ELF-1 (cell line): ENCODE measurements at places on chromosomes 13 and 19.

GRCh38 chr19:11096210-11096841 lies 7.1 kb downstream of the LDLR start:
- DNase-seq = no peak

DNA sequence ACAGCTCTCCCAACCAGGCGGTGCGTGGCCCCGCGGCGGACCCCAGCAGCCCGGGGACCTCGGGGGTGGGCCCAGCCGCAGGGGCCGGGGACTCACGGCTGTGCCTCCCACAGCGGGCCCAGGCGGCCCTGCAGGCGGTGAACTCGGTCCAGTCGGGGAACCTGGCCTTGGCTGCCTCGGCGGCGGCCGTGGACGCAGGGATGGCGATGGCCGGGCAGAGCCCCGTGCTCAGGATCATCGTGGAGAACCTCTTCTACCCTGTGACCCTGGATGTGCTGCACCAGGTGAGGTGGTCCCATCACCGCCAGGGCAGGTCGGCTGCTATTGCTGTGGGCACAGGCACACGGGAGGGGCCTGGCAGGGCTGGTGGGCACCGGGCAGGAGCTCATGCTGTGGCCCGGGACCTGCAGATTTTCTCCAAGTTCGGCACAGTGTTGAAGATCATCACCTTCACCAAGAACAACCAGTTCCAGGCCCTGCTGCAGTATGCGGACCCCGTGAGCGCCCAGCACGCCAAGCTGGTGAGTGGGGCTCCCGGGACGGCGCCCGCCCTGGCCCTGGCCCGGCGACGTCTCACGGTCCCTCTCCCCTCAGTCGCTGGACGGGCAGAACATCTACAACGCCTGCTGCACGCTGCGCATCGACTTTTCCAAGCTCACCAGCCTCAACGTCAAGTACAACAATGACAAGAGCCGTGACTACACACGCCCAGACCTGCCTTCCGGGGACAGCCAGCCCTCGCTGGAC lies 7.3 kb downstream of the PTBP1 start:
- DNase-seq = no peak

- DNase-seq = no peak
Measured at GRCh38 chr13:77846173-77846572, 72.5 kb downstream of the EDNRB start.

DNA sequence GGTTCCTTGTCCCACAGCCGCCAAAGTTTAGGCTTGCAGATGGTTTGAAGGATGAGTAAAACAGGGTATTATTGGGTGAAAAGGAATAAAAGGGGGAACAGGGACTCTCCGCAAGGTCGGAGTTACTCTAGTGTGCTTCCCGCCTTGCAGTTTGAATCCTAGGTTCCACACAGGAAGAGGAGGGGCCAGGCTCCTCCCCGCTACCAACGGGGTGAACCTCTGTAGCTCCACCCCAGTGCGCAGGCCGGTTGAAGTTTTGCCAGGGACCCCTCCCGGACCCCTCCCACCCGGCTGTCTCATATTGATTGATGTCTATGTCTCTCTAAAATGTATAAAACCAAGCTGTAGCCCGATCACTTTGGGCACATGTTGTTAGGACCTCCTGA lies 11.6 kb upstream of the GTF2F2 start:
- DNase-seq = no peak

GRCh38 chr13:100209857-100210825 lies 121.2 kb downstream of the PCCA start:
- DNase-seq = no peak

DNA sequence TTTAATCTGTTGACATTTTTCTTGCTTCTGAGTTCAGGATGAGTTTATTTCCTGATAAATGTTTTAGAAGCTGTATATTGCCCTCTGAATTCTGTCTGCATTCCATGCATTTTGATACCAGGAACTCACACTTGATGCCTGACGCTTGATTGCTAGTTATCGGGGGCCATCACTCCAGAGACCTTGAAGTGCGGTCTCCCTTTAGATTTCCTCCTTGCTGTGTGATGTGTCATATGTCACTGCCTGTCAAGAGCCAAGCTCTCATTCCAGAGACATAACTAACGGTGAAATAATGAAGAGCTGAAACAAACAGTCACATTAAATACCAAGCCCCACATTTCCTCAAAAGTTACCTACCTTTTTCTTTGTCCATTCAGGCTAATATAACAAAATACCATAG lies 155.5 kb downstream of the TNFSF13B start:
- no peak for DNase-seq

GRCh38 chr19:53853707-53854106 lies 14.0 kb upstream of the MYADM start:
- no peak for DNase-seq

DNA sequence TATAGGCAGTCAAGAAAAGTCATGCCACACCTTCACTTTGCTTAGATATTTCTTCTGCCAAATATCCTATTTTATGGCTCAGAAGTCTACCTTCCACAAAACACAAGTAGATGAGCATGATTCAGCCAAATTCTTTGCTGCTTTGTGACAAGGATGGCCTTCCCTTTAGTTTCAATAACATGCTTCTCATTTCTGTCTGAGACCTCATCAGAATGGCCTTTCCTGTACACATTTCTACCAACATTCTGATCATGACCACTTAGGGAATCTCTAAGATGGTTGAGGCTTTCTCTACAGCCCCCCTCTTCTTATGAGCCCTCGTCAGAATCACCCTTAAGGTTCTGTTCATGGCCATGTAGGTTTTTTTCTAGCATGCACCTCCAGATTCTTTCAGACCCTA lies 96.2 kb downstream of the COL4A2 start:
- DNase-seq = no peak

- DNase-seq = no peak
Measured at GRCh38 chr13:34762312-34762711, 179.8 kb upstream of the NBEA start.

GRCh38 chr13:100274942-100275506 lies 186.1 kb downstream of the PCCA start:
- DNase-seq = peak; percentile 8
